ENCODE measurements at places on chromosomes 4 and X. TPM values are rescaled to one million over a fixed set of nuclear protein-coding genes. Genes with fewer than 3 reads are reported as not detected.
A peak's percentile ranks its signal among the peaks of the same experiment; 100 is the strongest.

Gene ARMCX2
- 6.9 TPM for total RNA-seq

Gene TLR1
- total RNA-seq, result 0.41 TPM

- H3K4me3 ChIP-seq, result peak within 1 kb of the TSS; percentile 78
- peak; percentile 56 for DNase-seq
- H3K27ac ChIP-seq, result peak within 1 kb of the TSS; percentile 46
- no peaks in the 10 kb centered on the region for H3K27me3 ChIP-seq
- H3K4me1 ChIP-seq, result peaks cover 37% of the 10 kb centered on the region
Measured at GRCh38 chrX:9464435-9465371, at the start of gene TBL1X. TSS of gene TBL1X (plus strand) at chrX:9465058. CDS start at chrX:9653587, 188,529 bp downstream.

GRCh38 chr4:161187569-161187968 lies 976.2 kb downstream of the FSTL5 start:
- no peak overlapping the region for H3K27ac ChIP-seq
- DNase-seq, result no peak
- no peaks in the 10 kb centered on the region for H3K36me3 ChIP-seq
- no peaks in the 10 kb centered on the region for H3K4me1 ChIP-seq

DNA sequence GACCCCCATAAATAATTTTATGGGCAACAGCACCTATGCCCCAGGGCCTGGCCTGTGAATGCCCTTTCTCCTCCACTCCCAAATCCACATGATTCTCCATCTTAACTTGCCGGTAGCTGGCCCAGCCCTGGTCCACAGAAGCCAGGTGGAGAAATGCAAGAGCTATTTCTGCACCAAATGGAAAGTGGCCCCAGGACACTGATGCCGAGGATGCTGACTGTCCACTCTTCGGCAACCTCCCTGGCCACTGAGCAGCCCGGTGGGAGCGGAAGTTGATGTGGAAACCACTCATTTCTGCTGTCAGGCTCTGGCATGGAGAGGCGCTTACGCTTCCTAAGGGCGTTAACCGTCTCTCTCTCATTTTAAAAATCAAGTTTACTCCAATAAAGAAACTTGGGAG lies 58.8 kb downstream of the JAKMIP1 start:
- H3K4me3 ChIP-seq, result no peak overlapping the region
- H3K4me1 ChIP-seq, result no peaks in the 10 kb centered on the region
- H3K27ac ChIP-seq, result no peak overlapping the region

- H3K27ac ChIP-seq, result no peak overlapping the region
- peak; percentile 34 for DNase-seq
- peaks cover 32% of the 10 kb centered on the region for H3K36me3 ChIP-seq
- no peaks in the 10 kb centered on the region for H3K4me1 ChIP-seq
- H3K27me3 ChIP-seq, result no peaks in the 10 kb centered on the region
- no peak overlapping the region for H3K4me3 ChIP-seq
Measured at GRCh38 chrX:129925305-129926092, 19.5 kb downstream of the UTP14A start.

DNA sequence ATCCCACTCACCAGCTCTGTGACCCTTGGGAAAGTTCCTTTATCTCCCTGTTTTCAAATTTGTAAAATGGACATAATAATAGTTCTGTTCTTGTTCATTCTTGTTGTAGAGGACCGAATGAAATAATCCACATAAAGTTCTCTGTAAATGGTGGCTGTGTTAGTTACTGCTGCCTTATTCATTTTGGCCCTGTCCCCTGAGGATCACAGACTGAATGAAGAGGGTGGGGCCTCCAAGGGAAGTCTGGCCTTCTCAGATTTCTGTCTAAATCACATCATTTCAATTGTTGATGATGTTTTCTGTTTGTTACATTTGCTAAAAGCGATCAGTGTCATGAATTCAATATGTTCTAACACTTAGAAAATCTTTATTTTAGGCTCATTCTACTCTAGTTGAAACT lies 117.9 kb downstream of the PPEF1 start:
- no peaks in the 10 kb centered on the region for H3K4me1 ChIP-seq
- no peaks in the 10 kb centered on the region for H3K27me3 ChIP-seq
- no peak overlapping the region for H3K27ac ChIP-seq
- no peak overlapping the region for H3K4me3 ChIP-seq
- no peaks in the 10 kb centered on the region for H3K36me3 ChIP-seq

Gene SOX3
- not detected for total RNA-seq

DNA sequence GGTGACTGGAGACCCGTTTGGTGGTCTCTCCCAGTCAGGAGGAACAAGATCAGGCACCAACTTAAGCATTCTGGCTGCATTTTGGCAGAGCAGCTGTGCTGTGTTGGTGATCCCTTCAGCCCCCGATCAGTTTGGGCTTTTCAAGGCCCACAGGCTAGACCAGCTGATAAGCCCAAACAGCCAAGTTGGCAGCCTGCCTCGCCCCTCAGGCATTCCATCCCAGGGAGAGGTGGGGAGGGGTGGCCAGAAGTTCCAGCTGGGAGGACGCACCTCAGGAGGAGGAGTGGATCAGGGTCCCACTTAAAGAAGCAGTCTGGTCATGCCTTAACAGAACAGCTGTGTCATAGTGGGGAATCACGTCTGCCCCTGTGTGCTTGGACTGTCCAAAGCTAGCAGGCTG lies 105.8 kb downstream of the CHIC1 start:
- DNase-seq, result no peak
- H3K4me3 ChIP-seq, result no peak overlapping the region
- H3K27ac ChIP-seq, result no peak overlapping the region
- no peaks in the 10 kb centered on the region for H3K36me3 ChIP-seq
- no peaks in the 10 kb centered on the region for H3K4me1 ChIP-seq

DNA sequence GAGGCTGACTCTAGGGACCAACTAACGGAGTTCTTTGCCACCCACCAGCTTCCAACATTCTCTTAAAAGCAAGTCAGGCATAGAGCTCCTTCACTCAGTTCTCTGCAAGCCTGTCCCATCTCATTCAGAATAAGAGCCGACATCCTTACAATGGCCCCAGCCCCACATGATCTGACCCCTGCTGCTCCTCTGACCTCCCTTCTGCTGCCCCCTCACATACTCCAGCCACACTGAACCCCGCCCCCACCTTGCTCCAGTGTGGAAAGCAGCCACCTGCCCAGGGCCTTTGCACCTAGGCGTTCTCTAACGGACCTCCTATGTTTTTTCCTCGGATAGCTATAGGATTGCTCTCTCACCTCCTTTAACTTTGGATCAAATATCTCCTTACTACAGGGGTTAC lies 143.2 kb upstream of the ETNPPL start:
- no peaks in the 10 kb centered on the region for H3K27me3 ChIP-seq
- H3K36me3 ChIP-seq, result no peaks in the 10 kb centered on the region

Measured in SJSA1 (cell line).